ENCODE measurements at places on chromosomes 11 and 22.

- DNase-seq = no peak
These were observed 25.4 kb downstream of the MOB2 start for GRCh38 chr11:1460986-1461825.

- no peak for DNase-seq
These were observed 749 bp downstream of the VWA5A start for GRCh38 chr11:124115782-124116616.

DNA sequence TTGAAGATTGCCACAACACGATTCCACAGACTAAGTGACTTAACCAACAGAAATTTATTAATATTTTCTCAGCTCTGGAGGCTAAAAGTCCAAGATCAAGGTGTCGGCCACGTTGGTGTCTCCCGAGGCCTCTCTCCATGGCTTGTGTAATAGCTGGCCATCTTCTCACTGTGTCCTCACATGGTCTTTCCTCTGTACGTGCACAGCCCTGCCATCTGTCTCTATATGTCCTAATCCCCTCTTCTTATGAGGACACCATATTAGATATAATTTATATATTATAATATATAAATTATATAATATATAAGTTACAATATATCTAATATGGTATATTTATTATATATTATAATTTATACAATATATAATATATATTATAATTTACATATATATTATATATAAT lies 25.1 kb upstream of the SCGB1A1 start:
- no peak for DNase-seq

- DNase-seq = no peak
These were observed 73.4 kb downstream of the LINC01488 start for GRCh38 chr11:69554849-69555248.

- DNase-seq = no peak
These were observed 2.8 kb downstream of the FZD4 start for GRCh38 chr11:86952221-86952875.

DNA sequence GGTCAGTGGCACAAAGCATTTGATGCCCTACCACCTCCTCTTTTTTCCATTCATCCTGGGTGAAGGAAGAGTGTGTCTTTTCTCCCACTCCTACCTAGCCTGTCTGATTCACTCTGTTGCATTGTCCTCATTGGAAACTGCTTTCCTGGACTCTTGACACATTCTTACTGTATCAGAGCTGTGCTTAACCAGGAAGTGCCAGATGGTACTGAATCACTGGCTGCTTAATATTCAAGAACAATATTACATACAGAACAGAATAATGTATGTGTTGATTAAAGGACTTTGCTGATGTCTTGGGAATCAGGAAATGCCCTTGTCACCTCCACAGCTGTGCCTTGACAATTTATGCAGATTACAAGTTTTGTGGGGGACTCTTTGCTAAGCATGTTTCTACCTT lies 44.4 kb downstream of the SVIP start:
- DNase-seq = no peak

GRCh38 chr22:40586781-40587180 lies 49.7 kb downstream of the MRTFA start:
- no peak for DNase-seq

DNA sequence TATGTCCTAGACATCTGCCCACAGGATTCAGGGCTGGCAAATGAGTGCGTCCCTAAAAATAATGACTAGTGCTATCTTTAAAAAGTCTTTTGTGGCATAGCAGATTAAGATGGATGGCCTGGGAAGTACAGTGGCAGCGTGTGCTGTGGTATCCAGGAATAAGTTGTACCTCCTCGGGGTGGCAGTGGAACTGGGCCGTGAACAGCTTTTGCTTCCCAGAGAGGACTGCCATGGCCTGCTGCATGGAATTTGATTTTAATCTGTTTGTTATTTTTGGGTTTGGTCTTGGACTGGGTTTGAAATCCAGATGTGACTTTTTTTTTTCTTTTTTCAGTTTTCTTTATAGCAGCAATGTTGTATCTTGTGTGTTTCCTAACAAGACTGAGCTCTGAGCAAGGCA lies 71.3 kb upstream of the PARVG start:
- no peak for DNase-seq

GRCh38 chr11:11975201-11976092 lies 33.0 kb downstream of the DKK3 start:
- DNase-seq = no peak

GRCh38 chr22:33838644-33839043 lies 81.6 kb downstream of the LARGE1 start:
- DNase-seq = no peak

DNA sequence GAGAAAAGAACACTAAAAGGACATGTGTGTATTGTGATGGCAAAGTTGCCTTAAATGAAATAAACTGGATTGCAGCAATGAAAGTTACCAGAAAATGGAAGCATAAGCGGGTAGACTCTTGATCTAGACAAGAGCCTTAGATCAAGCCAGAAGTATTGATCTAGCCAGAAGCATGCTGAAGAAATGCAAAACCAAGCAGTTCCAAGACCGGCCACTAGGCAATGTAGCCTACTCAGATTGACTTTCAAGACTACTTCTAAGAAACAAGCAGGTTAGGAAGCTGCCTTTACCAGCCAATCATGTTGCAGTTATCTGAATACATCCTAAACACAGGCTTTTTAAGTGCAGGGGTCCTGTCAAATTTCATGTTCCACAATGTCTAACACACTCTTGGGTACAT lies 54.6 kb downstream of the KCNA4 start:
- no peak for DNase-seq

- DNase-seq = no peak
These were observed 6.5 kb upstream of the RASD2 start for GRCh38 chr22:35534091-35534490.

- DNase-seq = no peak
These were observed 23.2 kb downstream of the TNRC6B start for GRCh38 chr22:40200795-40201530.

DNA sequence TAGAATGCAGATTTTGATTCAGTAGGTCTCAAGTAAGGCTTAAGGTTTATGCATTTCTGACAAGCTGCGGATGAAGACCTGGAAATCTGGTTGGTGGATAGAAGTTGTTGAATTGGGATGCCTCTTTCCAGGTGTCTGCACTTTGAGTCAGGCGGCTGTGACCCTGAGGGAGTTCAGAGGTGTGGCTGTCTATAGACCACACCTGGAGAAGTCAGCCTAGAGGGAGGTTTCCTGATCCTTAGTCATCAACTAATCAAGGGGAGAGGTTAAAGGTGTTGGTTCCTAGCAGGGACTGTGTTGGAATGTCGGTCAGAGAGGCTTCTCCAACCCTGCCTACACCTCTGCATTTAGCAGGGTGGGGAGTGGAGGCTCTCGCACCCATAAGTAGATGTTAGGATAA lies 8.0 kb downstream of the GLB1L2 start:
- DNase-seq = no peak

GRCh38 chr11:80443177-80443576 lies 1002.3 kb upstream of the TENM4 start:
- DNase-seq = no peak

DNA sequence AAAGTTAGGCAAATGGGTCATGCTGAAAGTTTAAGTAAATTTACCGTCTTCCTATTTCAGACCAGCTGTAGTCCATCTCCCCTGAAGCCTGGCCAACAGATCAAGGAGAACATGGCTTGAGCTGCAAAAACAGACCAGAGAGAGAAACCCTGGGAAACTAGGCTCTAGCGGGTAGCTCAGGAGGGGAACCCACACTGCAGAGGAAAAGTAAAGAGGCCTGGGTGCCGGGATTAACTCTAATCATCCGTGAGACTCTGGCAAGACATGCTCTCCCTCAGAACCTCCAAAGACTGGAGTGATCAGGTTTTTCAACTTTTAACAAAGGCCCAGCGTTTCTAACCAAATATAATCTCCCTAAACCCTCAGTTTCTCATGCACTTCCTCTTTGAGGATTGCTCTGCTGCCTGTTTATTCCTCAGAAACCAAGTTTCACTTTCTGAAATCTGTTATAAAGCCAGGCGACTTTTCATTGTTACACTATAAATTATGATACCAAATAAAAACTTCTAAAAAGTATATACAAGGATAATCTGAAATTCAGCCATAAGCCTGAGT lies 67.5 kb downstream of the GAB2 start:
- DNase-seq = peak; percentile 59

GRCh38 chr11:127376301-127376700 lies 375.7 kb upstream of the KIRREL3 start:
- no peak for DNase-seq

GRCh38 chr11:118715245-118715831 lies 35.9 kb upstream of the TREH start:
- no peak for DNase-seq

DNA sequence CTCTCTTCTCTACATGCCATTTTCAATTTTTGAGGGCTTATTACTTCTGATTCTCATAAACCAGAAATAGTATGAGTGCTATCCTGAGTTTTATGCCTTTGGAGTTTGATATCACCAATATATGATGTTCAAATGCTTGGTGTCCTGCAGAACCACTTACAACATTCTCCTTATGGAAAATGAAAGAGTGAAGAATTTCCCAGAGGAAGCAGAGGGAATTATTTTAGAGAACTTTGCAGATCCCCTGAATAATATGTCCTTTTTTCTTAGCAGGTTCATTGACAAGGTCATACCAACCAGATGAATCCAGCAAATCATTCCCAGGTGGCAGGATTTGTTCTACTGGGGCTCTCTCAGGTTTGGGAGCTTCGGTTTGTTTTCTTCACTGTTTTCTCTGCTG lies at the start of gene OR4D5:
Gene OR4D5 (plus strand): TSS at position 301 of the 400 bp plus-strand sequence. CDS start 0 bp downstream, at position 301.
- no peak for DNase-seq

DNA sequence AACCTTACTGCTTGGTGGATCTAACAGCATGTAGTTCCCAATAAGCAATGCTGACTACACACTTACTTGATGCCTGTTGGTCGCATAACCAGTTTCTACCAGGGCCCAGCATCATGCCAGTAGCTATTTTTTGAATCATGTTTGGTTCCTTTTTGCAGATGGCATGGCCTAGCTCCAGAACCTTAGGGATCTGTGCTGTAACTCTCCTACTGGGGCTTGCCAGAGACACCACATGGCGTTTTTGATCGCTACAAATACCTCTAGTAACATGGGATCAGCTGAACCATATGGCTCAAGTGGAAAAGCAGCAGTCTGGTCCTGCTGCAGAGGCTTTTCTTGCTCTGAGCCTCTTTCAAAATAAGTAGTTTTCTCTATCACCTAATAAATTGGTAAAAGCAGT lies 654.6 kb upstream of the API5 start:
- no peak for DNase-seq

- DNase-seq = no peak
These were observed 1080.2 kb downstream of the NTM start for GRCh38 chr11:132450631-132451030.

DNA sequence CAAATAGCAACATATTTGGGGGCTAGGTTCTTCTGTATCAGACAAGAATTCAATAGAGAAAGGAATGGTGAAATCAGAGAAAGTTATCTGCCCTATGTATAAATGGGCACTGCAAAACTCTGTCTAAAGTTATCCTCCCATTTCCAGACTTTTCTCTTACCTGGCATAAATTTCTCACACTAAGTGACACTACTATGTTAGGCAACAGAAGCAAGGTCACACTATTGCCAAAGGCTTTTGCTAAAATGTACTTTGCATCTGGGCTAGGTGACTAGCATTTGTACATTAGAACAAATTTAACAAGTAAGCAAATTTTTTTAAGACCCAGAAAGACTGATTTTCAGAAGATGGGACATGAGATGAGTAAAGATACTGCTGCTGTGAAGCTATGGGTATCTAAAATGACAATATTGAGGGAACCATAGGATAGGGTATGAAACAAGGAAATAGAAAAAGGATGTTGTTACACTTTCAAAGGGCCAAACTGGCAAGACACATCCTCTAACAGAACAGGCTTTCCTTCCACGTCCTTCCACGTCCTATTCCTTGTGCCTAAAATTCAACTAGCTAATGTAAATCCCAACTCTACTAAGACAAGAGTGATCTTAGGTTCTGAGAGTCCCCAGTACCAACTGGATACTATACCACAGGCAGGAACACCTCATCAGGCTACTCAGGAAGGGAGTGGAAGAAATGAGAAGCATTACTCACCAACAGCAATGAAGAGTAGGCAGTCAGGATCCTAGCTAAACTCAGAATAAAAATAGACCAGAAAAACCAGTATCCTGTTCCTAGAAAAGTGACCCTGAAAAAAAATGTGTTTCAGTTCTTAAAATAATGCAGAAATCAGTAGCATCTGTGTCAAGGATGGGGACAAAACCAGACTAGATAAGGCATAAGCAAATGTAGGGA lies 22.6 kb downstream of the GDPD4 start:
- no peak for DNase-seq

GRCh38 chr11:78061088-78061920 lies 2.4 kb upstream of the THRSP start:
- no peak for DNase-seq

- no peak for DNase-seq
These were observed 16.8 kb downstream of the PRR5L start for GRCh38 chr11:36312611-36313472.

DNA sequence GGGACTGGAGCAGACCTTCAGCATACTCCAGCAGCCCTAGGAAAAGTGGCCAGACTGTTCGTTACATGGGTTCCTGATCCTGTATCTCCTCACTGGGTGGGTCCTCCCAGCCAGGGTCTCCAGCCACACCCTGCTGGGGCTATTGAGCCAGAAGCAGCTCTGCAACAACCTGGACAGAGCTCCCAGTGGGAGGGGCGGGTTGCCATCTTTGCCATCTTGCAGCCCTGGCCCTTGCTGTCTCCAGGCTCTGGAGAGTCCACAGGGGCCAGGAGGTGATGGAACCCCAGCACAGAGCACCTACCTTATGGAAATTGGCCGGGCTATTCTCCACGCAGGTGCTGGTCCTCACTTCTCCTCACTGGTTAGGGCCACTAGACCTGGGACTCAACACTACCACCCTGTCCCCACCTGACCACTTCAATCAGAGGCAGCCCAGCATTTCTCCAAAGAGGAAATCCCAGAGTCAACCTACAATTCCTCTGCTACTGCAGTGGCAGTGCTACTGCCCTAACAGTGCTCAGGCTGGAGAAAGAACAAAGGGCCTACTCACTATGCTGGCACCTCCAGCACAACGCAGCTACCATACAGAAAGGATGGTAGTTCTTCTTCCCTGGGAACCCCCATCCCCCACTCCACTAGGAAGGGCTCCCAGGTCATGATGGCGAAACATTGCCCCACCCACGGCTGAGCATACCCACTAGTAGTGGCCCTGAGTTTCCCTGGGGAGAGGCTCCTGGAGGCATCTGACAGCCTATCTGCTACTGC lies 290.2 kb upstream of the NCAM1 start:
- no peak for DNase-seq

DNA sequence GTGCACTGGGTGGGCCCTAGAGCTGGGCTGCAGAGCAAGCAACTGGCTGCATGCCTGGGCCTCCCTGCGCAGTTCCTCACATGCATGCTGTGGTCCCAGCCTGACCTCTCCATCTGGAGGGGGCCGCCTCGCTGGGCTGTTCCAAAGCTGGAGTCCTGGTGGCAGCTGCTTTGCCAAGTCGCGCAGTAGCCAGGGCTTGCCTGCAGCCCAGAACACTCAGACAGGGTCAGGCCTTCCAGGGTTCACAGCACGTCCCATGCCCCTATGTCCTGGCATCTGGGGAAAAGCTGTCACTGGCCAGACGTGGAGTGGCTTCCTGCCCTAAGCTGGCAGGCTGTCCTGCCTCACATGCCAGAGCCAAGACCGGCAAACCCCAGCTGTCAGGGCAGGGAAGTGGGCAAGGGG lies 16.5 kb upstream of the CDC42EP2 start:
- DNase-seq = no peak

Measured in urinary bladder (tissue), 4 donors.